Panc1 (cell line): ENCODE measurements at places on chromosomes 5 and 9.
A peak's percentile ranks its signal among the peaks of the same experiment; 100 is the strongest.

GRCh38 chr9:75891277-75891741, 836 bp downstream of the PCSK5 start:
- no peak for DNase-seq

GRCh38 chr5:93328833-93329232, 252.2 kb downstream of the NR2F1-AS1 start:
- no peak for DNase-seq

- DNase-seq, result no peak
These were observed 52.9 kb upstream of the KIAA1958 start for GRCh38 chr9:112433499-112434392.

DNA sequence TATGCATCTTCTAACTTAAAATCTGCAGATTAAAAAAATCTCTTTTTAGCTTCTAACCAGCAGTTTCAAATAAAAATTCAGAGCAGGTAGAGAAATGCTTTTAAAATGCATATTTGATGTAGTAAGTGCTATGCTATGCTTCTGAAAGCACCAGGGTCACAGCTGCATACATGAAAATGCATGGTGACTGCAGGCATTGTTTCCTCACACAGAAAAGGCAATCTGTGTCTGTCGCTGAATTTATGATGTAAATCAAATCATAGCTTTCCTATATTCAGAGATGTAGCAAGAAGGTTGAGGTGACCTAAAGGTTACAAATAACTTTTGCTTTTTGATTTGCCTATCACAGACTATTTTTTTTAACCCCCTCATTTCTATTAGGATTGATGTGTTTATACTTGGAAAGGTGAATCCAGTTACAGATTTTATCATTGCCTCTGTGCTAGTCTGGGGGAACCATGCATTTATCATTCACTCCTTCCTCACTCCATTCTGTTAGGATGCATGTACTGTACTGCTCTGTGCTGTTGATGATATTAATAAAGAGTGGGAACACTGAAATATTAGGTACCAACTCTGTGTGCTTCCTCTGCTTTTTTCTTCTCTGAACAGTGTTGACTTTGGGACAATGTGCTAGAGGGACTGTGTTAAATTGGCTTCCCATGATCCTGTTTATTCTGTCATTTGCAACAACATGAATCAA, 65.6 kb downstream of the FOCAD start:
- DNase-seq, result no peak

GRCh38 chr5:55665065-55665464, 47.1 kb downstream of the SLC38A9 start:
- DNase-seq, result no peak

GRCh38 chr9:131621551-131622358, 76.4 kb downstream of the PRRT1B start:
- no peak for DNase-seq

- no peak for DNase-seq
These were observed 156.1 kb downstream of the SNX18 start for GRCh38 chr5:54673523-54674225.

GRCh38 chr9:109912082-109912582, 132.1 kb downstream of the PALM2AKAP2 start:
- peak; percentile 50 for DNase-seq

- no peak for DNase-seq
These were observed 208.6 kb downstream of the GRIA1 start for GRCh38 chr5:153699035-153699434.

GRCh38 chr5:93330506-93330905, 250.5 kb downstream of the NR2F1-AS1 start:
- DNase-seq, result no peak

- no peak for DNase-seq
These were observed 477.8 kb downstream of the CTNND2 start for GRCh38 chr5:11426442-11426841.

- DNase-seq, result no peak
These were observed 27.8 kb upstream of the ELL2 start for GRCh38 chr5:95989283-95990048.

- DNase-seq, result no peak
These were observed 16.5 kb downstream of the ZNF462 start for GRCh38 chr9:106879439-106879882.

- DNase-seq, result no peak
These were observed 145.8 kb downstream of the BARX1 start for GRCh38 chr9:93809204-93809940.

DNA sequence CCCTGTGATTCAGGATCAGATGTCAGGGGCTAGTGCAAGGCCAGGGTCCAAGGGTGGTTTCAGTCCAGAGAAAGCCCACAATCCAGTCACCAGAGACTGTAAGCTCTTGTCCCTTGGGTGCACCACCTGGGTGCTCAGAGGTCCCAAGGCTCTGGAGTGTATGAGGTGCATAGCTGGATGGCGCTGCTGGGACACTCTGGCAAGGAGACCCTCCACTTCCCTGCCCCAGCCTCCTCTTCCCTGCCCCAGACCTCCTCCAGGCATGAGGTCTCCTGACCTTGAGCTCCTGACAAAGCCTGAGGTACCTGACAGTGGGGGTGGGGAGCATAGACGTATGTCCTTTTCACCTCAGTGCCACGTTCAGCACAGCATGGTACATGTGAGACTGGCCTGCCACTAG, 7.0 kb downstream of the CSF2 start:
- DNase-seq, result no peak

DNA sequence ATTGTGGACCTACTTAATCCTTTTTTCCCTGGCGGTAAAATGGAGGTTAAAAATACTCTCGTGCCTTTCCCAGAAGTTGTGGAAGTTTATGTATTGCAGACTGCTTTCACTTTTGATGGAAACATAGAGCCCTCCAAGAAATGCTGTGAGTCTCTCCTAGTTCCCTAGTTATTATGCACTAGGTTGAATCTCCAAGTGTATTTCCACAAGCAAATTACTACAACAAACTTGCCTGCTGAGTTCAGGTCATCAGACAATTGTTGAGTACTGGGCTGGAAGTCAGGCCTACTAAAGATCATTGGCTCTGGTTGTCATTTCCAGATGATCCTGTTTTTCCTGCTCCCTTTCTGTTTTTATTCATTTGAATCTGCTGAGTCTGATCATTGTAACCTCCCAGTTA, 104.1 kb downstream of the CD180 start:
- no peak for DNase-seq

DNA sequence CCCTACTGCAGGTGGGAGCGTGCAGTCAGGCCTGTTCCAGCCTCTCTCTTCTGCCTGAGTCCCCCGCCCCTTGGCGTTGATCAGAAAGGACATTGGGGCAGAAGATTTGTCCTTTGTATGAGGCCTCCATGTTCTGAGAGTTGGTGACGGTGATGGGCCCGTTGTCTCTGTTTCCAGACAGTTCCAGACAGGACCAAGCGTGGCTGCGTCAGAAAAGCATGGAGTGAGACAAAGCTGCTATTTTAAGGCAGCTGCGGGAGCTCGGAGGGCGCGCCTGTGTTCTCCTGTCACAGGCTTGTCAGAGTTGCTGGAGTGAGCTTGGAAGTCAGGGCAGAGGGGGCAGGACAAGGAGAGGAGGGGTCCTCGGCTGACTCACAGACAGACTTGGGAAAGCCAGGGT, 32.1 kb upstream of the SH3PXD2B start:
- no peak for DNase-seq

DNA sequence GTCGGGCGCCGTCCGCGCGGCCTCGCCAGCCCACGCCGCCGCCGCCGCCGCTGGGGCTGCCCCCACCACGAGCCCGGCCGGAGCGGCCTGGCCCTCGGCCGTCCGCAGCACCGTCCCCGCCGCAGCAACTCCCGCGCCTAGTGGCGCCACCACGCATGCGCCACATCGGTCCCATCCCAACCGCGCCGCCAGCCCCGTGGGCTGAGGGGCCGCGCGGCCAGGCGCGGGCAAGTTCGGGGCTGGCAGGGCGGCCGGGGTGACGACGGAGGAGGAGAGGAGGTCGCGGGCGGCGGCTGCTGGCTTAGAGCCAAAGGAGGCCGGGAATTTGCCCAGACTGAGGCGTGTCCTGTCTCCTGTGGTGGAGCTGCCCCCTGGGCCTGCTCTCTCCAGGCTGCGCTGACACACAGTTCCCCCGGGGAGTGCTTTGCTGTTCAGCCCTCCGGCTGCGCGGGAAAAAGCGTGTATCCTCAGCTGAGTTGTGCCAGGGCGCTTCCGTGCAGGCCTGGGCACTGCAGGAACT, at the start of gene TUSC1:
TSS of gene TUSC1 (minus strand) at position 298 of the 520 bp plus-strand sequence. CDS start at position 166, 132 bp downstream.
- DNase-seq, result no peak

- DNase-seq, result no peak
These were observed 17.4 kb downstream of the PPP6C start for GRCh38 chr9:125172031-125172755.

DNA sequence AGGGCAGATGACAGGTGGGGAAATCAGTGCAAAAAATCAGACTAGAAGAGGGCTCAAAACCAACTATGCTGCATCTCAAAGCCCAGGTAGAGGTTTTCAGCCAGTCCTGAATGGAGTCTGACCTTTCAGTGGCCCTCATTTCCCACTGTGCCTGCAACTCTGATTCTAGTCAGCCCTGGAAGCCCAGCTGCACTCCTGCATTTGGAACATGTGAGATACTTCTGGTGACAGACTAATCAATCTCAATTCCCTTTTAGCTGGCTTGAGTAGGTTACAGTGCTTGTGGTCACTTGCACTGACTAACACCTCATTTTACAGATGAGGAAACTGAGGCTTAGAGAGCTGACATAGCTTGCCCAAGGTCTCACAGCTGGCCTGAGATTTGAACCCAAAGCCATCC, 7.9 kb upstream of the ACSL6 start:
- DNase-seq, result no peak

DNA sequence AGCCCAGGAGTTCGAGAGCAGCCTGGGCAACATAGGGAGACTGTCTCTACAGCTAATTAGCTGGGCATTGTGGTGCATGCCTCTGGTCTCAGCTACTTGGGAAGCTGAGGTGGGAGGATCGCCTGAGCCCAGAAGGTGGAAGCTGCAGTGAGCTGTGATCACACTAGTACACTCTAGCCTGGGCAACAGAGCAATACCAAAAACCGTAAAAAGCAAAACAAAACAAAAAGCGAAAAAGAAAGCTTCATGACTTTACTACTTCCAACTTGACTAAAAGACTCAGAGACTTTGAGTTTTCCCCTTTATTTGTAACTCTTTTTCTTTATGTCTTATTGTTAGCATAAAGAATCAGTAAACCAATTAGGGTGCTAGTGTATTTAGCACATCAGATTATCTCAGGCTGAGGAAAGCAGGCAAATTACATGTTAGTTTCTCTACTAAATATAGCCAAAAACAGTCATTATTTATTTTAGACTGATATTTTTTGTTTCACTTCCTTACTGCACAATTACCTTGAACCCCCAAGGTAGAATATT, 5.4 kb downstream of the RAD17 start:
- DNase-seq, result no peak

GRCh38 chr5:173333925-173334661, 5.9 kb upstream of the STC2 start:
- no peak for DNase-seq

DNA sequence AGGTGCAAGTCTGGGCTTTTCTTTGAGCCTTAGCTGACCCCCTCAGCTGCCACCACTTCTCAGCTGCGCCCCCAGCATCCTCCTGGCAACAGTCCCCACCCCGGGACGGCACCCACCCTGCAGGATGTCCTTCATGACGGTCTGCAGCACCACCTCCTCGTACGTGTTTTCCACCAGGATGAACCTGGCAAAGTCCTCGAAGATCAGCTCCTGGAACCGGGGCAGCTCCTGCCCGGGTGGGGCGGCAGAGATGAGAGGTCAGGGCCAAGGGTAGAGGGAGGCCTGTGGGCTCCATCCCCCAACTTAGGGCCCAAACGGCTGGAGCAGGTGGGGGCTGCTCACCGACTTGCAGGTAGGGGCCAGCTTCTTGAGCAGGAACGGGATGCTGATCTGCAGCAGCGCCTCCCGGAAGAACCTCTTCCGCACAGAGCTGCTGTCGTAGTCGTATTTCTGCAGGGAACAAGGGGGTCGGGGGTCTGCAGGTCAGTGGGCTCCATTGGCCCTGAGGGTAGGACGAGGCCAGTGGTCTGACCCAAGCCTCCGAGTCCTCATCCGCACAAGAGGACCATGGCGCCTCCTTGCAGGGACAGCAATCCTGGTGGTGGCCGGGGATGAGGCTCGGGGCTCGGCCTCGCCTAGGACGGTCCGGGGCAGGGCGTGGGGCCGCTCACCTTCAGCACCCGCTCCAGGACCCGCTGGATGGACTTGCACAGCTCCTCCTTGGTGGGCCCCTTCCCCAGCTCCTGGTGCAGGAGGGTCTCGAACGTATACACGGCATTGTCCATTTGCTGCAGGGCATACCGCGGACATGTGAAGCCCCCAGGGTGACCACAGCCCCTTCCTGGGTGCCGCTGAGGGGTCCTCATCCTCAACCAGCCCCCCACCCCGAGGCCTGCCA, 56.7 kb downstream of the LRSAM1 start:
- DNase-seq, result no peak

- DNase-seq, result no peak
These were observed 15.3 kb upstream of the ANKRD33B start for GRCh38 chr5:10548418-10549122.

GRCh38 chr5:159262472-159262858, 625 bp upstream of the UBLCP1 start:
- no peak for DNase-seq

DNA sequence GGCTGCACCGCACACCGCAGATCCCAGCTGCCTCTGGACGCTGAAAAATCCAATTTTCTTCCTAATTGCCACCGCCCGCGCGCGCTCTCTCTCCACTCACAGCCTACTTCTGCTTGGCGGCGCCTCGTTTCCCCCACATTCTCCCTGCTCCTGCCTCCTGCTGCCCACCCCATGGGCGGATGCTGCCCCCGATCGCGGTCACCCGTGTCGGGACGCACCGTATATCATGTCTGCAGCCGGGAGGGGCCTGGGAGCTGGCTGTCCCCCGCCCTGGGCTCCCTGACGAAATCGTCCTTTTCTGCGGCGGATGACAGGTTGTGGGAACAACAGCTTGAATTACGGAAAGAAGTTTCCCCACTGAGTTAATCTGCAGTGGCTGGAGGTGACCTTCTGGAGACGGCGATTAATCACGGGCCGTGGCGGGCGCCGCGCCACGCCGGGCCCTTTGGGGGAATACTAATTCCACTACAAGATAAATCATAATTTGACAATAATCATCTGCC, 36.3 kb upstream of the PSD2 start:
- no peak for DNase-seq

- DNase-seq, result no peak
These were observed 3.1 kb upstream of the STC2 start for GRCh38 chr5:173331287-173331686.
